ENCODE measurements at places on chromosomes 6 and 20. TPM values are rescaled to one million over a fixed set of nuclear protein-coding genes. Genes with fewer than 3 reads are reported as not detected.

The COL9A3 gene
- 1.2 TPM for polyA plus RNA-seq

The FAM184A gene
- not detected for polyA plus RNA-seq

The DNMT3B gene
- 0.13 TPM for polyA plus RNA-seq

The RAD21L1 gene
- polyA plus RNA-seq, result not detected

The NR2E1 gene
- not detected for polyA plus RNA-seq

The SPATS1 gene
- not detected for polyA plus RNA-seq

The FUT9 gene
- not detected for polyA plus RNA-seq

All from naive B cell (primary cell).